ENCODE measurements at places on chromosomes 1 and 21. TPM values are rescaled to one million over a fixed set of nuclear protein-coding genes. Genes with fewer than 3 reads are reported as not detected.
A peak's percentile ranks its signal among the peaks of the same experiment; 100 is the strongest.

Gene SLC44A3
- 4.7 TPM for total RNA-seq

Gene AMY1B
- total RNA-seq, result not detected

Gene DMRTA2
- total RNA-seq, result not detected

Gene NES
- 103 TPM for total RNA-seq

Gene SPRR2G
- not detected for total RNA-seq

- H3K4me1 ChIP-seq, result peaks cover 33% of the 10 kb centered on the region
- peaks cover 15% of the 10 kb centered on the region for H3K36me3 ChIP-seq
- no peak for DNase-seq
- no peak overlapping the region for H3K4me3 ChIP-seq
These were observed 3.4 kb downstream of the FCER1G start for GRCh38 chr1:161218301-161219077.

- DNase-seq, result no peak
- H3K27me3 ChIP-seq, result no peaks in the 10 kb centered on the region
- no peak overlapping the region for H3K27ac ChIP-seq
- no peak overlapping the region for H3K4me3 ChIP-seq
These were observed 40.6 kb downstream of the ARID4B start for GRCh38 chr1:235287208-235287882.

DNA sequence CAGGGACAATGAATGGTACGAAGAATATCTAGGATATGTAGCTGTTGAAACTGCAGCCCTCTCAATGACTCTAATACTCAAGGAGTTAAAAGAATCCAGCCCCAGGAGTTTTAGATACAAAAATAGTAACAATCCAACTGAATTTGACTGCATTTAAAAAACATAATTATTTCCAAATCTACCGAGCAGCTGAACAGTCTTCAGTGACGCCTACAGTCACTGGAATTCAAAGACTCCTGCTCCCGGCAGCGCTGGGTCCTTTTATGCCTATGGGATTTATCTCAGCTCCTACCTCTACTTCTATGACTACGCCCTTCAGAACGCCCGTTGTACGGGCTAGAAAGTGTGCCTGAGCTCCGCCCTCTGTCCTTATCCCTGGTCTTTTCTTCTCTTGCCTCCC, 55.7 kb downstream of the WARS2 start:
- H3K36me3 ChIP-seq, result no peaks in the 10 kb centered on the region
- no peak for DNase-seq
- H3K4me1 ChIP-seq, result peaks cover 14% of the 10 kb centered on the region
- H3K27me3 ChIP-seq, result no peaks in the 10 kb centered on the region
- no peak overlapping the region for H3K4me3 ChIP-seq

- peak overlapping the region; percentile 23 for H3K27ac ChIP-seq
- H3K27me3 ChIP-seq, result no peaks in the 10 kb centered on the region
- DNase-seq, result no peak
- no peak overlapping the region for H3K4me3 ChIP-seq
- H3K4me1 ChIP-seq, result peaks cover 24% of the 10 kb centered on the region
- H3K36me3 ChIP-seq, result peaks cover 16% of the 10 kb centered on the region
These were observed 6.3 kb downstream of the PRCC start for GRCh38 chr1:156773607-156774006.

- no peak overlapping the region for H3K4me3 ChIP-seq
- peaks cover 11% of the 10 kb centered on the region for H3K36me3 ChIP-seq
- H3K27me3 ChIP-seq, result no peaks in the 10 kb centered on the region
- no peak overlapping the region for H3K27ac ChIP-seq
- no peaks in the 10 kb centered on the region for H3K4me1 ChIP-seq
- no peak for DNase-seq
These were observed 23.9 kb downstream of the COL6A1 start for GRCh38 chr21:46005481-46005881.

DNA sequence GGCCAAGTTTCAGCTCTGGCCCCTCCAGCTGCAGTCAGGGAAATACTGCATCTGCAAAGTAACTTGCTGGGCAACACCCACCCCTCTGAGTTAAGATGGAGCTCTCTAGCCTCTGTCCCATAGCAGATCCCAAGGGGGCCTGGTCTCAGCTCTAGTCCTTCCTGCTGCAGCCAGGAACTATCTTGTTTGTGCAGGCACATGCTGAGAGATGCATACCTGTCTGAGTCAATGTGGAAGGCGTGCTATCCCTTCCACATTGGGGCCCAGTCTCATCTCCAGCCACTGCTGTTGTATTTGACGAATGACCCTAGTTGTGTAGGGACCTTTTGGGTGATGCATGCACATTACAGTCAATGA, 76.4 kb downstream of the CTH start:
- no peaks in the 10 kb centered on the region for H3K36me3 ChIP-seq
- no peak for DNase-seq
- no peak overlapping the region for H3K27ac ChIP-seq
- peaks cover 4% of the 10 kb centered on the region for H3K4me1 ChIP-seq

DNA sequence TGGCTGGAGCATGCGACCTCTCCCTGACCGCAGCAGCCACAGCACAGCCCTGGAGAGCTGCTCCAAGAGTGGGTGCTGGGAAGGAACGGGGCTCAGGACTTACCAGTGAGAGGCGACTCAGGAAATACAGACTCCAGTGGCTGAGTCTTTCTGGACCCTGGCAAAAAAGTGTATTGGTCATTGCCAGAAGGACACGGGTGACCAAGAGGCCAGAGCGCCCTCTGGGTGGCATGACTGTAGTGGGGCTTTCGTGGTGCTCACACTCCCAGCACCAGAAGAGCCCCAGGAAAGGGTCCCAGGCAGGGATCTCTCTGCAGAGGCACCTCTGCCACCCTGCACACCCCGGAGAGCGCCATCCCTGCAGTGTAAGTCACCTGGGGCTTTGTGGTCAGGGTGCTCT, 8.9 kb upstream of the PRDM16 start:
- H3K36me3 ChIP-seq, result no peaks in the 10 kb centered on the region
- peaks cover 7% of the 10 kb centered on the region for H3K4me1 ChIP-seq
- peaks cover 77% of the 10 kb centered on the region for H3K27me3 ChIP-seq
- DNase-seq, result no peak
- H3K4me3 ChIP-seq, result no peak overlapping the region

DNA sequence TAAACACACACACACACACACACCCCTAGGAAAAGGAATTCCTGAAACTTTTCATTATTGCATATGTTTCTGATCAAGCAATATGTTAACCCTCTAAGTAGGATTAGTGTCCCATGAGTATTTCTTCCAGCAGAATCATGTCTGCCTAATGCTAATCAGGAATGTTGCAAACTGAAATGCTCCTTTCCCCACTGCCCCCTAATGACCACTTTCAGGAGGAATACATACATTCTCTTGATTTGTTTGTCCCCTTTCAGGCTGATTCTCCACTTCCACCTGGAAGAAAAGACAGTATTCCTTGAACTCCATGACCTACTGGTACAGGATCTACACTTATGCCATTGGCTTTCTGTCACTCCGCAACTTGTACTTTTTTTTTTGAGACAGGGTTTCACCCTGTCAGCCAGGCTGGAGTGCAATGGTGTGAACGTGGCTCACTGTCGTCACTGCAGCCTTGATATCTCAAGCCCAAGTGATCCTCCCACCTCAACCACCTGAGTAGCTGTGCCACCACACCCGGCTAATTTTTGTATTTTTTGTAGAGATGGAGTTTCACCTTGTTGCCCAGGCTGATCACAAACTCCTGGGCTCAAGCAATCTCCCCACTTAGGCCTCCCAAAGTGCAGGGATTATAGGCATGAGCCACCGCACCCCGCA, 56.7 kb downstream of the LRIG2 start:
- H3K36me3 ChIP-seq, result peaks cover 32% of the 10 kb centered on the region
- peaks cover 12% of the 10 kb centered on the region for H3K4me1 ChIP-seq
- DNase-seq, result no peak
- H3K27me3 ChIP-seq, result no peaks in the 10 kb centered on the region
- H3K27ac ChIP-seq, result peak overlapping the region; percentile 50

DNA sequence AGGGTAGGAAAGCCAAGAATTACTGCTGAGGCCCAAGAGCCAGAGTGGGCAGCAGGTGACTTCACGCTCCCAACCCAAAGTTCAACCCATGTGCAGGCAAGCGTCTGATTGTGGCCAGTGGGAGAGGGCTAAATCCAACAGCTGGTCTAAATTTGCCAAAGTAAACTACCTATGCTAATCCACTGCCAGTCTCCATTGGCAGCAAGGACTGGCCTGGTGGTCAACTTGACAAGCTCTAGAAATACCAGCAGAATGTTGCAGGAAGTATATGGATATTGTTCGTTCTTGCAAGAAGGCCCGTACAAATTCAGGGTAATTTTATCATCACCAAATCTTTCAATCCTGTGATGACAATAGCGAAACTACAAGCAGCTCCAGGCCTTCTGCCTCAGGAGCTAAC, 1.5 kb downstream of the TMEM63A start:
- H3K4me3 ChIP-seq, result peak overlapping the region; percentile 77
- H3K27ac ChIP-seq, result peak overlapping the region; percentile 85
- peaks cover 53% of the 10 kb centered on the region for H3K4me1 ChIP-seq
- H3K36me3 ChIP-seq, result peaks cover 17% of the 10 kb centered on the region
- no peaks in the 10 kb centered on the region for H3K27me3 ChIP-seq
- no peak for DNase-seq

DNA sequence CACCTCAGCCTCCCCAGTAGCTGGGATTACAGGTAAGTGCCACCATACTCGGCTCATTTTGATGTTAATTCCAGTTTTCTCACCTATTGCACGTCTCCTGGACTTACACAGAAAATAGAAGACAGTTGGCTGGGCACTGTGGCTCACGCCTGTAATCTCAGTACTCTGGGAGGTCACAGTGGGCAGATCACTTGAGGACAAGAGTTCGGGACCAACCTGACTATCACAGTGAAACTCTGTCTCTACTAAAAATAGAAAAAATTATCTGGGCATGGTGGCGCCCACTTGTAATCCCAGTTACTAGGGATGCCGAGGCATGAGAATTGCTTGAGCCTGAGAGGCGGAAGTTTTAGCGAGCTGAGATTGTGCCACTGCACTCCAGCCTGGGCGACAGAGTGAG, 44.1 kb downstream of the DYRK1A start:
- H3K27me3 ChIP-seq, result no peaks in the 10 kb centered on the region
- H3K27ac ChIP-seq, result no peak overlapping the region
- H3K4me3 ChIP-seq, result no peak overlapping the region
- DNase-seq, result no peak

GRCh38 chr21:37821786-37822450, 94.3 kb downstream of the KCNJ6 start:
- DNase-seq, result no peak
- H3K27ac ChIP-seq, result no peak overlapping the region
- no peaks in the 10 kb centered on the region for H3K27me3 ChIP-seq
- H3K4me3 ChIP-seq, result no peak overlapping the region
- H3K4me1 ChIP-seq, result peaks cover 30% of the 10 kb centered on the region
- H3K36me3 ChIP-seq, result no peaks in the 10 kb centered on the region

GRCh38 chr1:44238660-44239059, 25.4 kb downstream of the DMAP1 start:
- H3K4me3 ChIP-seq, result no peak overlapping the region
- no peaks in the 10 kb centered on the region for H3K27me3 ChIP-seq
- DNase-seq, result no peak
- H3K4me1 ChIP-seq, result peaks cover 36% of the 10 kb centered on the region
- peak overlapping the region; percentile 57 for H3K27ac ChIP-seq

DNA sequence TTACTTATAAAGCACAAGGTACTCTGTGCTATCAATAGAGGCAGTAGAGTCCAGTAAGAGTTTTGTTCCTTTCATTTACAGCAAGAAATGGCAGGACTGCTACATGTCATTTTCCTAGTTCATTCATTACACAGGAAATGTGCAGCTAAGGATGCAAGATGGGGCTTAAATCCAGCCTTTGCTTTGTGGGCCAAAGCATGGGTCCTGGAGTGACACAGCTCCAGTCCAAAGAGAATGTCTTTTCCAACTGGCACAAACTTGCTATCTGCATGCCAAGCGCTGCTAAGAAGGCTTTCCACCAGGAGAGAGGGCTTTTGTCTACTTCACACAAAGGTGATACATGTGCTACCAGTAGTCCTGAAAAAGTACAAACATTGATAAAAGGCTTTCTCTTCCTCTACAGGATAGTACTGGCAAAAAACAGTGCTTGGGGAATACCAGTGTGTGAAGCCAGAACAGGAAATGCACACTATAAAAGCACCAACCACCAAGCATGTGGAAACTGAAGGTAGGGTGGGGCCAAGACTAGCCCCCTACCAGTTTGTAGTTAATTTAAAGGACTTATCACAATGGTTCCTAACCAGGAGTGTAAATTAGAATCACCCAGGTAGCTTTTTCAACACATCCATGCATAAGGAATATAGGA, 68.7 kb downstream of the ARID4B start:
- peak overlapping the region; percentile 22 for H3K4me3 ChIP-seq
- no peak for DNase-seq
- no peaks in the 10 kb centered on the region for H3K36me3 ChIP-seq
- no peaks in the 10 kb centered on the region for H3K27me3 ChIP-seq
- H3K27ac ChIP-seq, result peak overlapping the region; percentile 79

DNA sequence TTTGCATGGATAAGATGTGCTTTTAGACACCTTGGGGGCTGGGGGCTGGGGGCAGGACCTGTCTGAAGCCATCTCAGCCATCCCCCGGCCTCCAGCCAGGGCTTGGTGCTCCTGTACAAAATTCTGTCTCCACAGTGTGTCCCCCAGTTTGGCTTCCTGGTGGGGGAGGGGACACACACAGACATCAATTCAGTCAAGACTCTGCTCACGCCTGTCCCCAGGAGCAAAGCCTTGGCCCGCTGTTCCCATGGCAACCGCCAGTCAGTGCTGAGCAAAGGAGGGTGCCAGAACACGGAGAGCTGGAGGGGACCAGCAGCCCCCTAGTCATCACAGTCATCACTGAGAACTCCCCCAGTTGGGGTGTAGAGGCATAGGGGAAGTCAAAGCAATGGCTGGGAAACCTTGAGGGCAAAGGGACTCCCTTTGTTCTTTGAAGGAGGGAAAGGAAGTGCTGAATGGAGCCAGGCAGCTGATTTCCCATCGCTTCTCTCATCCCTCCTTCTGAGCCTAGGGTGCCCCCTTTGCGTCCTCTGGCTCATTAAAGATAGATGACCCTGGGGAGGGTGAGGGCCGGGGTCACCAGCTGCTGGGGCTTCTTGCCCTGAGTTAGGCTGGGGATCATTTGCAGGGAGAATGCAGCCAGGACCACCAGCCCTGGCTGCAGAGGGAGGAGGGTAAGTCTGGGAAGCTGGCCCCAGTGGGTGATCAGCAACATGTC, 134.9 kb upstream of the IPO9 start:
- peak; percentile 58 for DNase-seq
- no peaks in the 10 kb centered on the region for H3K36me3 ChIP-seq
- H3K4me3 ChIP-seq, result no peak overlapping the region
- no peaks in the 10 kb centered on the region for H3K27me3 ChIP-seq
- H3K4me1 ChIP-seq, result peaks cover 12% of the 10 kb centered on the region

GRCh38 chr1:208015255-208015654, 104.3 kb upstream of the CD34 start:
- no peak for DNase-seq
- peaks cover 4% of the 10 kb centered on the region for H3K27me3 ChIP-seq
- no peak overlapping the region for H3K27ac ChIP-seq
- no peaks in the 10 kb centered on the region for H3K36me3 ChIP-seq

DNA sequence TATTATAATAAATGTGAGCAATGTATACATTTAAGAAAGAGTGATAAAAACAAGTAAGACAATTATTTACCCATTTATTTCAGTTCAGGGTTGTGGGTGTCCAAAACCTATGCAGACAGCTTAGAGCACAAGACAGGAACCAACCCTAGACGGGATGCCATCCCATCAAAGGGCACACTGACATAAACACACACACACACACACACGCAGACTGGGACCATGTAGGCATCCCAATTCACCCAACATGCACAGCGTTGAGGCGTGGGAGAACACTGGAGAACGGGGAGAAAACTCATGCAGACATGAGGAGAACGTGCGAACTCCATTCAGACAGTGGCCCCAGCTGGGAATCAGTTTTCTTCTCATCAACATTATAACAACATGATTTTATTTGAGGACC, 274.7 kb downstream of the USP25 start:
- H3K4me3 ChIP-seq, result no peak overlapping the region
- no peaks in the 10 kb centered on the region for H3K27me3 ChIP-seq
- 0 out of 2 replicates have a peak overlapping the region, but pooled peaks have one; percentile 70 for H3K27ac ChIP-seq
- no peaks in the 10 kb centered on the region for H3K36me3 ChIP-seq
- H3K4me1 ChIP-seq, result no peaks in the 10 kb centered on the region
- DNase-seq, result no peak

Measured in WTC11 (cell line).